ENCODE measurements at places on chromosomes 13 and 19.

DNA sequence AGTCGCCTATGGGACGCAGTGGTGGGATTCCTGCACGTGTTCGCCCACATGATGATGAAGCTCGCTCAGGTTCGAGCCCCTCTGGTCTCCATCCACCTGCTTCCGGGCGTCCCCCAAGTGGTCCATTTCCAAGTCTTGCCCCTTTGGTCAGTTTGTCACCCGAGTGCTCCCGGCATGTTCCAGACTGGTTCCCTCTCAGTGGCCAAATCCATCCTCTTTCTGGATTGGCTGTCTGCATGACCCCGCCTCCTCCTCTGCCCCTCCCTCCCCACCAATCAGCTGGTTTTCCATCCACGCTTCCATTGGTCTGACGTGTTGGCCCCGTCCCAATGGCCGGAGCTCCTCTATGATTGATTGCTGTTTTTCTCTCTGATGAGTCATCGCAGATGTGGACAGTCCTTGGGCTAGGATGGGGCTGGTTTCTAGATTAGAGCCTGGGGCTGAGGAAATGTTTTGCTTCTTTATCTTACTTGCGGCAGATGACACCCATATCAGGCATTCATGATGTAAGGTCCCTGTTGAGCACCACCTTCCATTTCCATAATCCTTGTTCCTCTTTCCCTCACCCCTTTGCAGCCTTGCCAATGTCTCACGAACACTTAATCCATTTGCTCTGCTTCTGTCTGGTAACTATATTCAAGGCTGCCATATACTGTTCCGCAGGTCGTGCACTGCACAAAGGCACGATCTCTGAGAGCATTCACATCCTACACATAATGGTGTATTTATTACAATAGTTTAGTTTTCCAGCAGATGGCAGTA is 73.8 kb downstream of the MAP4K1 start:
- DNase-seq: no peak

DNA sequence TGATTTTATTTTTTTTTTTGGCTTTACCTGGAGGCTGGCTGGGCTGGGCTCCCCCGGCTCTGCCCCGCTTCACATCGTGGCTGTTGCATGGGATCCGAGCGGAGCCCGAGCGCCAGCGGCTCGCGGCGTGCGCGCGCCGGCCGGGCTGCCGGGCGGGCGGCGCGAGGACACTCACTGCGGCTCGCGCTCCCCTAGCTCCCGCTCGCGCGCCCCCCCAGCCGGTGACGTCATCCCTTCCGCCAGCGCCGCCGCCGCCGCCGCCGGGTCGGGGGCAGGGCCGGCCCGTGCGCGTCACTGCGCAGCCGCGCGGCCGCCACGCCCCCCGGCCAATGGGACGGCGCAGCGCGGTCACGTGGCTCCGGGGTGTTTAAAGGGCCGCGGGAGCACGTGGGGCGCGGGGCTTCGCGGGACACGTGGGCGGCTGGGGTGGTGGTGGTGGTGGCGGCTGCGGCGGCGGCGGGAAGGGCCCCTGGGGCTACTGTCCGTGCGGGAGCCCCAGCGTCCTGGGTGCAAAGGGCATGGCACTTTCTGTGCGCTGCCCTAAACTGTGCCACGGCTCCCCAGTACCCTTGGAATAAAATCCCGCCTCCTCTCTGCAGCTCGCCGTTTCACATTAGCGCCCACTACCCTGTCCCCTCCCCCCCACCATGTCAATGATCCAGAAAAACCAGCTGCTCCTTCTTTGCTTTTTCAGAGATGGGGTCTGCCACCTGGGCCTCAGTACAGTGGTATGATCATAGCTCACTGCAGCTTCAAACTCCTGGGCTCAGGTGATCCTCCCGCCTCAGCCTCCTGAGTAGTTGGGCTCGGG is at the start of gene PTPRS:
TSS of gene PTPRS (minus strand) at position 176 of the 811 bp plus-strand sequence. CDS start 54,672 bp downstream, outside the sequence.
- peak; percentile 65 for DNase-seq

DNA sequence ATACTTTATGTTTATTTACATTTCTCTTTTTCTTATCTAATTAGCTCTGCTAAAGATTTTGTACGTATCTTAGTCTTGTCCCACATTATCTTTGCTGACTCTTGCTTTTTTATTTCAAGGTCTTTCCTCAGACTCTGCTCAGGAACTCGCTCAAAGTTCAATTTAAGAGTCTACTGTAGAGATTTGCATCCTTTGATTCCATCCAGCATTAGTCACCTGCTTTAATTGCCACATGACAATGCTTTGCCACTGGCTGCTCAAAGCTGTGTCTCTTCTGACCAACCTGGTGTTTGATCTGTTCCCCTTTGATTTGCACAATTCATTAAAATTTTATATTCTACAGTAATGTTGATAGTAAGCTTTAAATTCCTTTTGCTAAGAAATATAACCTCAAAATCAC is 157.9 kb upstream of the FREM2 start:
- no peak for DNase-seq

GRCh38 chr13:60111691-60112090 is 52.0 kb downstream of the DIAPH3 start:
- DNase-seq: no peak

DNA sequence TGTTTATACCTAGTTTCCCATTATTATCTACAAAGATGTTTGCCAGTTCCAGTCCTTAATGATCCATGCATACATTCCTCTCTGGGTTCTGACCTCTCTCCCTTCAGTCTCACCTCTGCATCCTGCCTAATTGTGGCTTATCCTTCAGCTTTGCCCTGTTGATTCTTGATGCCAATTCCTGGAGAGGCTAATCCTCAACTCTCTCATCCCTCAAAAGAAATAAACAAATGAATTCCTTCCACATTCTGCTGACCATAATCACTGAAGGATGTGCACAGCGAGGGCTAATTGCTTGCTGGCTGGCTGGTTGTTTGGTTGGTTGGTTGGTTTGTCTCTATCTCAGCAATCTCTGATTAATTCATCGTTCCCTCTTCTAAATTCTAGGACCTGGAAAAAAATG is 113.8 kb downstream of the IRS2 start:
- no peak for DNase-seq

- DNase-seq: no peak
These were observed 89.0 kb upstream of the SPATA13 start for GRCh38 chr13:24071423-24072075.

DNA sequence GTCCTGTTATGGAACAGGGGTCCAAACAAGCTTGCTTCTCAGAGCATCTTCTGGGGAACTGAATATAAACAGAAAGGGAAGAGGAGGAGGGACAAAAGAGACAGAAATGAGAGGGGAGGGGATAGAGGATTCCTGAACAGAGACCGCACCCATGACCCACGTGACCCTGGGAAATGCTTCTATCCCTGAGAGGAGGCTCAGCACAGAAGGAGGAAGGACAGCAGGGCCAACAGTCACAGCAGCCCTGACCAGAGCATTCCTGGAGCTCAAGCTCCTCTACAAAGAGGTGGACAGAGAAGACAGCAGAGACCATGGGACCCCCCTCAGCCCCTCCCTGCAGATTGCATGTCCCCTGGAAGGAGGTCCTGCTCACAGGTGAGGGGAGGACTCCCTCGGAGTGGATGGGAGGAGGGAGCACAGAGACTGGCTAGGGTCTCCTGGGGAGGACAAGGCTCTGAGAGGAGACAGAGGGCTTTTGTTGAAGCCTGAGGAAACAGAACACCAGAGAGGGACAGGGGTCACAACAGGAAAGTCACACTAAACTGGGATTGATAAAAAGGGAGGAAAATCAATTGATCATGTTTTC is at the start of gene CEACAM6:
TSS of gene CEACAM6 (plus strand) at position 203 of the 586 bp plus-strand sequence. CDS start at position 312, 109 bp downstream.
- DNase-seq: no peak

DNA sequence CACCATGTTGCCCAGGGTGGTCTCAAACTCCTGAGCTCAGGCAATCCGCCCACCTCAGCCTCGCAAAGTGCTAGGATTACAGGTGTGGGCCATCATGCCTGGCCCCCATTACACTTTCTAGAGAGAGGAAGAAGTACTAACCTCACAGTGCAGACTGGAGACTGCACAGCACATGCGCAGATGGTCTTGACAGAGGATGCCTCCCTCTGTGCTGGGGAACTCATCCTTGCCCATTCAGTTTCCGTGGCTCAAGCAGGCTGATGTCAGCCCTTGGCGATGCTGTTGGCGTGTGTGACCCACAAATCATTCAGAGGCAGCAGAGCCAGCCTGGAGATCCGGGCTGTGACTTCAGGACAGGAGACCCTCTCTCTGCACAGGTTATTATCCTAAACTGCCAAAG is 14.6 kb upstream of the FFAR2 start:
- DNase-seq: no peak

- DNase-seq: peak; percentile 14
These were observed 1.2 kb downstream of the RCBTB2 start for GRCh38 chr13:48531416-48532255.

DNA sequence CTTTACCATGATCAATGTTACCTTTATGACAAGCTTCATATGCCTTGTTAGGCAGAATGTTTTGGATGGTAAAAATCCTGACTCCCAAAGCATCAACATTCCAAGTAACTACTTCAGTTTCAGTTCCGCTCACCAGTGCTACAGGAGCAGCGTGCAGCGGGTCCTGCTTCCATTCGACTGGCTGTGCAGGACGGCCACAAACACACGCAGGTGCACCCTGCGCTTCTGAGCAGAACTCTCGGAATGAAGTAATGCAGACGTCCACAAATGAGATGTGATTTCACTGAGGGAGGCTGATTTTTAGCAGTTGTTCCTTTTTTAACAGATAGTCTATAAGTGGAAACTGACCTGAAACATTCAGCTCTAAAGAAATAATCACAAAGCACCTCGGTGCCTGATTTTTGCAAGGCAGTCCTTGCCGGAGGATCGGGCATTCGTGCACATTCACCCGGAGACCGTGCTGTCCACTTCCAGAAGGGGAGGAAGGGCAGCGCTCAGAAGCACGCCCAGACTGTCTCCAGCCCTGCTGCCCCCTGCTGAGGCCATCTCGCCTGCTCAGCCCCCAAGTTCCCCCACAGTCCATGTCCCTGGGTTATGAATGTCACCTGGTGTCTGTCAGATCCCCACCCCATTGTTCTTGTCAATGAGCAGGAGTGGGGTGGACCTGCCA is 85.8 kb downstream of the RAB20 start:
- no peak for DNase-seq

Measured in activated gamma-delta T cell treated with Interleukin-2 at 50 U/mL for 16 hours (primary cell).